ENCODE measurements at places on chromosomes 6 and 20.
A peak's percentile ranks its signal among the peaks of the same experiment; 100 is the strongest.

- DNase-seq = peak; percentile 61
Observed at GRCh38 chr6:156686995-156687788, 90.0 kb upstream of the ARID1B start.

- DNase-seq = no peak
Observed at GRCh38 chr6:17012421-17013225, 89.2 kb upstream of the STMND1 start.

DNA sequence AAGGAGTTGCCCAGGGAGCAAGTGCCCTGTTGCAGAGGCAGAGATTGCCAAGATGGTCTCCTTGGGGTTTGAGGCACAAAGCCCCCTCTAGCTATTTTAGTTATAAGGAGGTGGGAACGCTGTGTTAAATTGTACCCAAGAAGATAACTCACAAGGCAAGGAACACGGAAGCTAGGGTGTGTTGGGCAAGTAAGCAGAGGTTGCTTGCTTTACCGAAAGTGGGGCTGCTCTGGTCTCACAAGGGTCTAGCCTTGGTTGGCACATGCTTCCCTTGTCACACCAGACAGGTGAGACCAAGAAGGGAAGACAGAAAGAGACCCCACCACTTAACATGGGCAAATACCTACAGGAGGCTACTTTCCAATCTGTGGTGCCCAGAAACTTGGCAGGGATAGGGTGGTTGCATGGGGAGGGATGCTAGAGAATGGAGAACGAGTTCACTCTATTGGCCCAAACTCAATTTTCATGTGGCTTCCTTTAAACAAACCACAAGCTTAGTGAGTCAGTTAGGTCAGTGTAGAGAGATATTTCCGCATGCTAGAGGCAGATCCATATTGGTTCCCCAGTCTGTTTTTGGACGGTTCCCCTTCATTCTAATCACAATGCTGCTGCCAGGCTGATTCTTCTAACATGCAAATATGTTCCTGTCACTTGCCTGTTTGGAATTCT is 42.4 kb downstream of the PLAGL1 start:
- no peak for DNase-seq

GRCh38 chr20:18263723-18264122 is 24.6 kb upstream of the ZNF133 start:
- no peak for DNase-seq

- DNase-seq = no peak
Observed at GRCh38 chr6:158686791-158687381, 37.0 kb downstream of the SYTL3 start.

GRCh38 chr6:139173172-139173571 is 38.3 kb downstream of the HECA start:
- no peak for DNase-seq

GRCh38 chr6:34138191-34138590 is 7.7 kb downstream of the GRM4 start:
- no peak for DNase-seq

GRCh38 chr20:55004044-55004443 is 528.7 kb downstream of the DOK5 start:
- DNase-seq = no peak

- no peak for DNase-seq
Observed at GRCh38 chr6:160391419-160392116, 43.4 kb downstream of the SLC22A3 start.

DNA sequence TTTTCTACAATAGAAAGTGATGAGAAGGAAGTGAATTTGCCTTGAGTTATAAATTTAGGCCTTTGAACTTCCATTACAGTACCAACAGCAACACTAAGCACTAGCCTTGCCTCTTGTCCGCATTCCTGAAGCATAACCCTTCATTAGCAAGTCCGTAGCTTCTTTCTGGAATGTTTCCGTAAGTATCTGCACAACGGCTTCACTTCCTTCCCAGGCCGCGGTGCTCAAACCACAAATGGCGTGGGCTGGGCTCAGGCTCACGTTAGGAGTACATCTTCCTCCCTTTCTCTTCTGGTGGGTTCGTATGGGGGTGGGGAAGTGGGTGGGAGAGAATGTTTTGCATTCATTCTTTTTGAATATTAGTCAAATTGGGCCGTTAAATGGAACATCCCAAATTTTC is 193.8 kb upstream of the SNX9 start:
- no peak for DNase-seq

DNA sequence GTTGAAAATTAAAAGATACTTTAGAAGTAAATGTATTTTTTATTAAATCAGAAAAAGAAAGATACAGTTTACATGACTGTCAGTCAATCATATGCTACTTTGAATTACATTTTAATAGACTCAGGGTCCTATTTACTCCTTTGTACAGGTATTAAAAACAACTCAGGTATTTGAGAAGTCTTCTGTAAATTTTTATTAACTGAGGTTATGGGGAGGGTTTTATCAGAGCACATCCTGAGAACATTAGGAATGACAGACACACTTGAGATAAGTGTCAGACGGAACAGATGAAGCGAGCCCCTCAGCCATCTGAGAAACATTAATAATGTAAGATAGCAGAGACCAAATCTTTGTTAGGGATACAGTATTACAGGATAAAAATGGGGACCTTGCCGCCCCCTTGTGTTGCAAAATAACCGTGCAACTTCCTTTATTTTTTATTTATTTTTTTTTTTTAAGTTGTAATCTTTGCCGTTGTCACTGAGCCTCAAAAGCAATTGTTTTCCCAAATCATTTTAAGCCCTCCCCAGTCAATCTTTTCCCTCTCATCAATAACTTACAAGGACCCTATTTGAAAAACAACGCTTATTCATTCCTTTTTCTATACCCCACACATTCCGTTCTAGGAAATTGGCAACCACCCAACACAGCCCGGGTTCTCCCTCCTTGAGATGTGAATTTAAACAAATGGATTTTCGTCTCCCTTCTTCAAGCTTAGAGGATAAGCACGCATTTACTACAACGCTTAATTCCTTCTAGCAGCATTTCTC is 126.7 kb downstream of the BCAS1 start:
- no peak for DNase-seq

Measured in activated CD4-positive, CD25-positive, alpha-beta regulatory T cell (primary cell).